Thymus (tissue), 14 donors: ENCODE measurements at places on chromosomes 4 and X.
A peak's percentile ranks its signal among the peaks of the same experiment; 100 is the strongest.

- no peak for DNase-seq
Observed at GRCh38 chrX:1807301-1807731, 192.5 kb downstream of the ASMT start.

GRCh38 chr4:176885224-176885623 lies 92.5 kb upstream of the VEGFC start:
- DNase-seq, result no peak

GRCh38 chrX:11135564-11136185 lies 24.5 kb downstream of the HCCS start:
- no peak for DNase-seq

GRCh38 chrX:46180258-46180687 lies 364.9 kb downstream of the ZNF674 start:
- no peak for DNase-seq

GRCh38 chr4:25908491-25908901 lies 5.5 kb upstream of the SMIM20 start:
- no peak for DNase-seq

DNA sequence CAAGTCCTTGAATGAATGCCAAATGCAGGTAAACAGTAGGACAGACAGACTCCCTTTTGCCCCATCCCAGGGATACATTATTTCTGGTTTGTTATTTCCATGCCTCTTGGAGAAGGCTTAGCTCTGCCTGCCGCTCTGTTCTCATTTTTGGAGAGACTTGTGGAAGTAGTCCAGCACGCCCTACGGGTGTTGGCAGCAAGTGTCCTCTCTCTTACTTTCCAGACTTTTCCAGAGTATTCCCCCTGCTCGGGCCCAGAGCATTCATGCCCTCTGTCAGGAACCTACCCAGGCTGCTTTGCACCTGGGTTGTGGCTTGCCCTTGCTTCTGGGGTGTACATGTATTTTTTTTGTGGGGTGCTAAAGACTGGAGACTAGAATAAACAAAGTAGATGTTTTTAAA lies 15.3 kb downstream of the SLC34A2 start:
- no peak for DNase-seq

GRCh38 chrX:40996886-40997530 lies 88.2 kb upstream of the USP9X start:
- peak; percentile 12 for DNase-seq

DNA sequence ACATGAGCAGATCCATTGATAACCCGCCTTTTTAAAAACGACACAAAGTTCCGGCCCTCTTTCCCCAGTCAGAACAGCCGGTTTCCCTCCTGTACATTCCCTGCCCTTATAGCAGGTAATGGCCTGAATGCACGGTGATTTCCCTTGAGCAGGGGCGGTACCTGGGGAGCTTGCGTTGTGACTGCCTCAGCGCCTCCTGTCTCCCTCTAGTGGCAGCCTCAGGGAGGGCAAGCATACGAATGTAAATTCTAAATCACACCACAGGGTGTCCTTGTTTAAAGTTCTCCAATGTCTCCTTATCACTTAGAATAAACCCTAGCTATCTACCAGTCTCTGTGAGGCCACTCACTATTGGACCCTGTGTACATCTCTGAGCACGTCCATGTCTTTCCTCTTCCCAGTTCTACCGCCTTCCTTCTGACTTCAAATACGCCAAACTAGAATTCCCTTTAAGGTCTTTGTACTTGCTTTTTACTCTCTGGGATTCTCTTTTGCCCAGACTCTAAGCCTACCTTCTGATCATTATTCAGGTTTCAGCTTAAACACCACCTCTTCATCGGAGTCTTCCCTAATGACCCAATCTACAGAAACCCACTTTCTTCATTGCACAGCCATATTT lies 18.4 kb upstream of the LDB2 start:
- DNase-seq, result peak; percentile 36

DNA sequence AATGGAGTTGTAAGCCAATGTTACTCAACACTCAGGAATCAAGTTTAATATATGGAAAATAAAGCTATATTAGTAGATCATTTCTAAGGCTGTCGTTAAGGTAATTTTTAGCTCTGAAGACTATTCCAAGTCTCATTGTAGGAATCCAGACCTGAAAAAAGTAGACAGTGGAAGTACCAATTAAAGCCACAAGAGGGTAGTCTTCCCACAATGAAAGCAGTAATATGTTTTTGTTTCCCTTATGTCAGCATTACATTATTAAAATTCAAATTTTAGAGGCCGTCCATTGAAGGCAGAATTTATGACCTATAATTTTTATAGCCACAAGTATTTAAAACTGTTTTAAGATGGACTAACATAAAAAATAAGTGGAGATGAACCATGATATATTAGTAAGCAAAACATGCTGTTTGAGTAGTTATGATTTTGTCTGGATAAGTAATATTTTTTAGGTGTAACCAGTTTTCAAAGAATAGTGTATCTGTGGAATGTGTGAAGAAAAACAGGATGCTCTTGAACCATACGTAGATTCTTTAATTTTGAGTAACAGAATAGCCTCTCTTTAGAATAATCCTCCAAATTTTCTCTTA lies 372.6 kb upstream of the TECRL start:
- DNase-seq, result peak; percentile 6
